HS-5 (cell line): ENCODE measurements at places on chromosomes 4 and X.

- no peak for DNase-seq
Observed at GRCh38 chr4:40601641-40602040, 28.0 kb downstream of the RBM47 start.

DNA sequence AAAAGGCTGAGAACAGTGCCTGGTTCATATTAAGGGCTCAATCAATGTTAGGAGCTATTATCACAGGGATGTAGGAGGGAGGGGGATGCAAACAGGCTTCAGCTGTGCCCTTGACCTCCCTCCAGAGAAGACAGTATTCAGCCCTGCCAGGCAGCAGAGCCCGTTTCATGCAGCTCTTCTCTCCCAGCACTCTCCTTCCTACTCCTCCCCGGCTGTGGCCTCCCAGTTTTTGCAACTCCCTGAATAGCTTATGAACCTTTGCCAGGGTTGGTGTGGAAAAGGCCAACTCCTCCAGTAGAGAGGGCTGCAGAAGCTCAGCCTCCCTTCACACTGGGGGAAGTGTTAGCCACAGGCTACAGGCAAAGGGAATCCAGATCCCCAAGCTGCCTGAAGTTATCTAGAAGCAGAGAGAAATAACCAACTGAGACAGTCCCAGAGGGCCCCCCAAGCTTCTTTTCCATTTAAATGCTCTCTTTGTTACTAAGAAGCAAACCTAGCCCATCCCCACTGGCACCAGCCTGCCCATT is 31.7 kb upstream of the APLN start:
- no peak for DNase-seq

GRCh38 chr4:172813359-172813923 is 355.2 kb upstream of the GALNT7 start:
- no peak for DNase-seq

- no peak for DNase-seq
Observed at GRCh38 chr4:96585304-96585703, 745.4 kb downstream of the PDHA2 start.

DNA sequence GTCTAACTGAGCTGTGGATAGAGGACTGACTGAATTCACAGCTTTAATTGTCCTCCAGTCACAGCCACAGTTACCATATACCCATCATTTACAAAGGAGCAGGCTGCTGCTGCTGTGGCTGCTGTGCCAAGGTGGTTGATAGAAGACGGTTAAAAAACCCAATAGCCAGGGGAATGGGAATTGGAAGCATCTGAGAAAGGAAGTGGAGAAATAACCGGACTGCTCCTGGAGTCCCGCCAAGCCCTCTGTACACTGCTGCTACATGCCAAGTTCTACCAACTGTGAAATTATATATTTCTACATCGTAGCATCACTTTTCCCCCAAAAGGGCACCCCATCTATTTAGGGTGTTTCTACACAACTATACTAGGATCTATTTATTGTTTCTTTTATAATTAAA is 279.7 kb upstream of the ARX start:
- no peak for DNase-seq

DNA sequence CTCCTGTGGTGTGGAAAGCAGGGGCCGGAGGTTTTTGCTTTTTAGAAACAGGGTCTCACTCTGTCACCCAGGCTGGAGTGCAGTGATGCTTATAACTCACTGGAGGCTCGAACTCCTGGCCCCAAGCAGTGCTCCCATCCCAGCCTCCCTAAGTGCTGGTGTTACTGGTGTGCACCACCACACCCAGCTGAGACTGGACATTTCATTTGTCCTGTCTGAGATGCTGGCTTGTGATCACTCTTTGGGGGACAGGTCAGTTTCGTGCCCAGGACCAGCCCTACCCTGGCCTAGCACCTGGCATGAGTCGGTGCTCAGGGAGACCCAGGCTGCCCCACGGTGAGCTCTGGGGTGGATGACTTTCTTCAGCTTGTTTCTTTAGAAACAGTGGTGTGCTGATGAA is 11.3 kb downstream of the PSAPL1 start:
- DNase-seq: no peak

DNA sequence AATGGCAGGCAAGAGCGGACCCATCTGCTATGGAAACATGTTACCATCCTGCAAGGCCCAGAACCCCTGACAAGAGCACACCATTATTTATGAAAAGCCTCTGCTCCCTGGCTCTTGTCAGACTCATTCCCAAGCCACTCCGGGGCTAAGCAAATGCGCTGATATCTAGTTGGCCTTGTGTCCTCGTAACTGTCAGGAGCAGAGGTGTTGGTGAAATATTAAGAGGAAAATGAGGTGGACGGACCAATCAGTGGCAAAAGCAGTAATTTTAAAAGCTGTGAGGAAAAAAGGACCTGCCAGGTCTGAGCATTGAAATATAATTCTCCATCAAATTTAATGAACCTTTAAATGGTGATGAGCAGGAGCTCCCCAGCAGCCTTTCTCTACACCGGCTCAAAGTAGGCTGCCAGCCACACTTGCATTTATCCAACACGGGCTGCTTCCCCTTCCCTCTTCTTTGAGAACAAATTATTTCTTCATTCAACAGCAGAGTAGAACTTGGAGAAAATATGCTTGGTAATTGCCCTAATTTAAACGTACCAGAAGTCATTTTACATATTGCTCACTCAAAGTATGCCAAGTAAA is 214.3 kb downstream of the RASL11B start:
- no peak for DNase-seq

DNA sequence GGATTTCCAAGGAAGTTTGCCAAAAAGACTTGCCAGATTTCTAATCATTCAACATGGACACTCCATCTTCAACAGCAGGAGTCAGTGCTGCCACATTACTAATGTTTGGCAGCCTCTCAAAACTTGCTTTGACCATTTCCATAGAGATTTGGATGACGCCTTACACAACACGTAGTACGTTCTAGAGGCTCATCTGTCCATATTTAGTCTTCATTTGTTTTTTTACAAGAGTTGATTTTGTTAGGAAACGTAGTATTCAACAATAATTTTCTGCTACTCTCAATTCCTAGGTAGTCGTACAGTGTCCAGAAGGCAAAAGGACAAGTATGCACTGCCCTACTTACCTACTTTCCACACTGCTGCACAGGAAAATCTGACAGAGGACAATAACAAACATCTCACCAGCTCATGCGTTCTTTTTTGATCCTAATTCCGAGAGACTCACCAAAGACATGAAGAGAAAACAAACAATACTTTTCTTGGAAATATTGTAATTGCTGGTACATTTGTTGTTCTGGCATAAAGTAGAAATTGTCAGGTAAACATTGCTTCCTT is 117.3 kb downstream of the SNCA start:
- DNase-seq: no peak

GRCh38 chr4:52950226-52950625 is 88.1 kb downstream of the RASL11B start:
- DNase-seq: no peak

DNA sequence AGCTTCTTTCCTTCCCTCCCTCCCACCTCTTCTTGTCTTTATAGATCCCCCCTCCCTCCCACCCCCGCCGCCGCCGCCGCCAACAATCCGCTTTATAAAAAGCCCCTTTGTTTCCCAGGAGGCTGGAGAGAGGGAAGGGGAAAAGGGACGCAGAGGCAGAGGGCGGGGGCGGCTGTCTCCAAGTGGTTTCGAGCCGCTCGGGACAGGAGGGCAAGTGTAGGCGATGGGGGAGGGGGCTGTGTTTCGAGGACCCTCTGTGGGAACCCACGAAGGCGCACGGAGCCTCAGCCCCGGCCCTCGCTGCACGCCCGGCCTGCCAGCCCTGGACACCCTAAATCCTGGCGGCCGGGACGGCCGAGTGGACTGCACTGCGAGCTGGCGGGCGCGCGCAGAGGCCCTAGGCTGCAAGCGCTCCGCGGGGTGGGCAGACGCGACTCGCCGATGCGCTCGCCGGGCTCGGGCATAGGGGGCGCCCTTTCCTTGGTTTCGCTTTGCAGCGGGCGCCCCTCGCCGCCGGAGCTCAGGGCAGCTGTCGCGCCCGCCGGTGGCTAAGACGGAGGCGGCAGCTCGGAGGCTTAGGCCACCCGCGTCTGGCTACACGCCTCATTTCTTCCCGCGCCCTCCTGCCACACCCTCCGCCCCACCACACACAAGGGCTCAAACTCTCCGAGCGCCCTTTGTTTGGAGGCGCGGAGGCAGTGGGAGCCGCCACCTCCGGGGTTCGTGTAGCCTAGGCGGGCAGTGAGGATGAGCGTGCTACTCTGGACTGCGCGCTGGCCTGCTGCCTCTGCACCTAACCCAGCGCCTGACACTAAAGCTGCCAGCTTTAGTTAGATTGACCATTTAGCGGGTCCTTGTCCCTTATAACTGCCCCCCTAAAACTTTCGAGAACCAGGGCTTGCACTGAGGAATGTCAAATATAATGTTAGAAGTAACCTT is 2.2 kb downstream of the MAMLD1 start:
- DNase-seq: no peak

GRCh38 chr4:26181616-26182015 is 139.2 kb upstream of the RBPJ start:
- DNase-seq: no peak

GRCh38 chr4:23422878-23423277 is 467.0 kb downstream of the PPARGC1A start:
- no peak for DNase-seq

DNA sequence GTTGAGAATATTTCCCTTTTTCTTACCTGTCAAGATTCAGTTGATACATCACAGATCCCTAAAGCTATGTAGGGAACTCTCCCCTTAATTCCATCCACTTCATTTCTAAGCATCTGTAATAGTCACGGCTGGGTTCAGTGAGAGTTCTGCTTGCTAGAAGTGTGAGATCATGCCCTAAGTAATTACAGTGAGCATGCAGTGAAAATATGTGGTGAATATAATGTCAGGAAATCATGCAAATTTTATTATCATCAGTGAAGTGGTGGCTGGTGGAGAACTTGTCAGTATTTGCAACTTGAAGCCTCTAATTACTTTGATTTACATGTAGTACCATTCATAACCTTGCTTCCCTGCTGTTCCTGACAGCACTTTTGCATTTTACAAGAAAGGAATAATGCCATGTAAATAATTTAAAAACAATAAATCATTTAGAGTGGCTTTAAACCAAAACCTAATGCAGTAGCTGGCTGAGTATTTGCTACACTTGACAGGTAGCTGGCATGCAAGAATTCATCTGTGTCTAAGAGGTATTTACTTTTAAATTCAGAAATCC is 28.3 kb upstream of the CFAP299 start:
- DNase-seq: no peak

DNA sequence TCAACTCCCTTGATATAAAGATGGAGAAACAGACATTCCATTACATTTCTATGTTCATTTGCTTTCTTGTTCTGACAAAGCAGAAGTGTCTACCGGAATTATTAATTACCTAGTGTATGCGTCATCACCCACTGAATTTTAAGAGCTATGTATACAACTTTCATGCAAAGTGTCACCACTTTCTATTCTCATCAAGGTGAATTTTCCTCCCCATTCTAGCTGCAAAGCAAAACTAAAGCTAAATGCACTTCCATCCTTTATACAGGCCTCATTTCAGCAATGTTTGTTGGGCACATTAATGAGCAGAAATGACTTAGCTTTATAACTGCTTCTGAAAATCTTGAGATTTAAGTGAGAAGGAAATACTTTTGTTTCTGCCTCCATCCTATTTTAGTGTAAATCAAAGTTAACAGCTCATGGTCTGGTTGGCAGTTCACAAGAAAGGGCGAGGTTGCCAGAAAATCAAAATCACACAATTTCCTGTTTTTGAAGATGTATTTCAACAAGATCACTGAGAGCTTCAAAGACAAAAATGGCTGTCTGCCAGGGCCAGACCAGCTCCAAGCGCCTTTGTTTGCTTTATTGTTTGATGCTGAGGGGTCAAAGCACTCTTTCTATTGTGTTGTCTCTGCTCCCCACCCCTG is 7.2 kb upstream of the FAM9C start:
- DNase-seq: no peak

- peak; percentile 58 for DNase-seq
Observed at GRCh38 chr4:139554893-139555704, 920 bp downstream of the SETD7 start.

DNA sequence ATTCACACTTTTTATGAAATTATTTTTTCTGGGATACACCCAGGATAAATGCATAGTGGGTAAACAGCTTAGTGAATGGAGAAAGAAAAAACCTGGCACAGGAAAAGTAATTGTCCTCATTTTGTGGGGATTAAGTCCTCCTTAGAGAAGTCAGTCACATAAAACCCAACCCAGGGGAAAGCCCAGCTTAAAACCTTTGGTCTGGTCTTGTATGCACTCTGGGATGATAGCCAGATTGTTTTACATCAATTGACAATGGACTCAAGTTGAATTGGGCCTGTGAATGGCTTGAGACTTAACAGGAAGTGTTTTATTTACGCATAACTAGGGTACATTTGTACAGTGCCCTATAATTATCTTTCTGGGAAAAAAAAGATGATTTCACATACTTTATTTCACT is 561.3 kb upstream of the GRIA3 start:
- DNase-seq: no peak

GRCh38 chr4:154590329-154591006 is at the start of gene FGA:
Gene FGA (minus strand): TSS chr4:154590742. CDS start chr4:154590687, 55 bp downstream.
- no peak for DNase-seq

GRCh38 chrX:99914635-99915034 is 495.4 kb downstream of the PCDH19 start:
- DNase-seq: no peak

GRCh38 chr4:172982151-172982590 is 186.4 kb upstream of the GALNT7 start:
- DNase-seq: peak; percentile 60

- no peak for DNase-seq
Observed at GRCh38 chr4:112073181-112073580, 72.1 kb upstream of the FAM241A start.

- DNase-seq: no peak
Observed at GRCh38 chr4:82688091-82688795, 110.4 kb downstream of the SCD5 start.

GRCh38 chr4:140242357-140243277 is 88.6 kb upstream of the MAML3 start:
- no peak for DNase-seq

DNA sequence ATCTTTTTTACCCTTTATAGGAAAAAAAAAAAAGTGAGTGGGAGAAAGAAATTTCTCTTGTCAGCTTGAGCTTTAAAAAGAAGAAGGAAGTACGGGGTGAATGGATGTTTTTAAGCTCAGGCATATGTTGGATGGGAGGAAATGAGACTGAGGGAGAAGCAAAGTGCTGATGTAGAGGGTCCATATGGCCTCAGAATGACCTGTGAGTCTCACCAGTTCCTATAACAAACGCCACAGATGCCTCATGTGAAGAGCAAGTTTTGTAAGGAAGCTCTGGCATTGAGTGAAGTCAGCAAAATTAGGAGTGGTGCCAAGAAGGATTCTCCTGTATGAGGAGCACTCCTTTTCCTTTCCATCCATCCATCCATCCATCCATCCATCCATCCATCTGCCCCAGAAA is 214.6 kb downstream of the PTTG2 start:
- no peak for DNase-seq

GRCh38 chr4:73653695-73654106 is 33.5 kb upstream of the RASSF6 start:
- peak; percentile 19 for DNase-seq

GRCh38 chrX:67723580-67724351 is 179.9 kb downstream of the AR start:
- DNase-seq: no peak

GRCh38 chr4:109752525-109752924 is 22.7 kb upstream of the PLA2G12A start:
- DNase-seq: no peak
